ENCODE measurements at places on chromosomes 3 and 15.

DNA sequence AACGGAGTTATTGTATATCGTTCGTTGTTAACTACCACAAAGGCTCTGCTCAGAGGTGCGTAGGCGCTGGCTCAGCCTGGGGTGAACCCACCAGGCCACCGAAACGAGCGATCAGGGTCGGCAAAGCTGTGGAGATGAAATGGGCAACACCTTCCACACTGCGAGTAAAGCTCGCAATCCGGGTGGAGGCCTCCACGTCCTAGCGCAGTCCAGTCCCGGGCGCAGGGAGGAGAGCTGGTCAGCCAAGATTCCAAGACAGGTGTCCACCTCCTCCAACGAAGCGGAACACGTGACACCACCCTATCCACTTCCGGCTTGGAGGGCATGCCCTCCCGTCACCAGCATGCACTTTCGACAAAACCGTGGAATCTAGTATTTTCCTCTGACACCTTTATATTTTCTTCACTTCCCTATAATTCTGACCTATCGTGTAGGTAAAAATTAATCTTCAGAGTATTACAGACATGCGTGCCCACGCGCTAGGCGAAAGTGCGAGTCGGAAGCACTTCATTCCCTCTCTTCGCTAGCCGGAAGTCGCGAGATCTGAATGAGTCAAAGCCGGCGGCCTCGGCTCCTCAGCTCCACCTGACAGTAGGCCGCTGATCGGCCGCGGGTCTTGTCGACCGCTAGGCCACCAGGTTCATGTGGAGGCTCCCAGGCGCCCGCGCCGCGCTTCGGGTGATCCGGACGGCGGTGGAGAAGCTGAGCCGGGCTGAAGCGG, at the start of gene PDE12:
Gene PDE12 (plus strand): TSS at position 537 of the 721 bp plus-strand sequence. CDS start 106 bp downstream, at position 643.
- peak; percentile 90 for DNase-seq

DNA sequence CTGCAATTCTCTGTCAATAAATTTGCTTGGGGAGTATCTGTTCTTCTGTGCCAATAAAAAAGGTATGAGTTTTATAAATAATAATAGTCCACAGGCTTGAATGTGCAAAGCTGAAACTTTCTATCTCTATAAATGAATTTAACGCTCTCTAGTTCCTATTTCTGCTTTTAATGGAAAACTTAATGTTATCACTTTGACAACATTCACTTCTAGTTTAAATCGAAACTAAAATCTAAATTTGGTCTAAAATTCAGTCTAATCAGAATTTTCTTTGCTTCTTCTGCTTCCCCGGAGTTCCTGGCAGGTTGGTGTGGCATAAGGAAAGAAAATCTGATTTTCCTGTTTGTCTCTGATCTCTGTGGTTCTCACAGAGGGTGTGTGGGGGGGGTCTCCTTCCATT, 450.1 kb upstream of the TBL1XR1 start:
- DNase-seq: no peak

DNA sequence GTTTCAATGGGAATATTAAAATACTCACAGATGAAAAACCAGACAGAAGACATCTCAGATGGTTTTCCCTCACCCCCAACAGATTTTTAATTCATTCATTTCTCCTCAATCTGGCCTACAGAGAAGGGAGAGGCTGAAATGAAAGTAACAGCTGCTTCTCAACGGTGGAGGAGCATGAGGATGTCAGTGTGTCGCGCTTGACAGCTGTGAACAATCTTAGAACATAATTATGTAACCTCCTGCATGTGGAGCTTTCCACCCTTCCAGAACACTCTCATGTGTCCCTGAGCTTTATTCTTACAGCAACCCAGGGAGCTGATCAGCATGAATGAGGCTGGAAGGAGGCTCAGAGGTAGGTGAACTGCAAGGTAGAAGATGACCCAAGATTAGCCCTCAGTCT, 52.7 kb downstream of the MB21D2 start:
- DNase-seq: no peak

DNA sequence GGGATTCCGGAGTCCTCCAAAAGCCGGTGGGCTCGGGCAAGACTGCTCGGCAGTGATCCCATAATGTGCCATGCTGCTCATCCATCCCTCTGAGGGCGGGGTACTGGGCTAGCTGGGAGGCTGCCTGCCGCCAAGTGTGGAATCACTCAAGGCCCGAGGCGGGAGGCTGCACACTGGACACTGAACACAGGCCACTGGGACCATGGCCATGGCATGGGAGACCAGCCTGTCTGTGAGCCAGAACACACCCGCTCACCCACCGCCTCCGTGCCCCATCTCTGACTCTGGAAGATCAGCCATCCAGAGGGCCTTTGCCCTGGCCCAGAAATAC, 1.4 kb downstream of the C3orf22 start:
- DNase-seq: no peak

- DNase-seq: peak; percentile 5
Observed at GRCh38 chr3:151864423-151865101, 8.9 kb upstream of the SUCNR1 start.

- DNase-seq: peak; percentile 87
Observed at GRCh38 chr3:34258271-34258998, 460.0 kb downstream of the PDCD6IP start.

DNA sequence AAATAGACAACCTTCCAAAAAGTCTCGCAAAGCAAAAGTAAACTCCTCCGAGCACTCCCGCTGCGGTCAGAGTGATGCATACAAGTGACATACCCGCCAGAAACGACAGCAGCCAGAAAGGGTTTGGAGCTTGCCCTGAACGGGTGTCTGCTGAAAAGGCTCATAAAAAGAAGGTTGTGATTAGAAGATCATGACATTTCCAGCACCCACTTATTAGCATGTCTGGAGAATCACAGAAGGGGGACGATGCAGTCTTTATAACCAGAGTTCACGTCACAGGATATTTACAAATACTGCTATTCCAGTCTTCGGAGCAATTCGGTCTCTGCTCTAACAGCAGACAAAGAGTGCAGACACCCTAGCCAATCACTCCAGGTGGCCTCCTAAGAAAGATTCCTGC, 59.1 kb upstream of the FRMD4B start:
- no peak for DNase-seq

DNA sequence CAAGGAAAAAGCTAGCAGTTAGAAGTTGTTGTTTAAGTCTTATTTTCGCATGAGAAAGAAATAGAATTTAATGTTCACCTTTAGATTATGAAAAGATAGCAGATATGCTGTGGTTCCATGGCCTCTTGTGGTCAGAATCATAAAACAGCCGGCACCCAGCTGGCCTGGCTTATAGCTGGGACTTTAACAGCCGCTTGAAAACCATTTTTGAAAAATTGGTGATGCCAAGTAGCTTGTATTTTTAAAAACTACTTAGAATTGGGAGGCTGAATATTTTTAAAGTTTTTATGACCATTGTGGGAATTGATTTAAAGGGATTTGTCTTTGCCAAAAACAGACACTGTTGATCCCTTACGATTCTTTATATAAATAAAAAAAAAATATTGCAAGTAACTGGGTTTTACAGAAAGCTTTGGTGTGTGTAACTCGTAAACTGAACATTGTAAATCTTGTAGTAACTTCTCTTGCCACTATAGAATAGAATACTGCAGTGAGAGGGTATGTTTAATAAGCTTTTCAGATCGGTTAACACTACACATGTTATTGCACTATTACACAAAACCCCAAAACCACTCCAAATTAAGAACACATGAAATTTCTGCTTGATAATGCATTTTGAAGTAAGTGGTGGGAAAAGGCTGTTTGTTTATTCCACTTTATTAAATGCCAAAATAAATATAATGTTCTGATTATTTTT, 6.6 kb downstream of the ARRDC4 start:
- no peak for DNase-seq

GRCh38 chr3:141439589-141439988, 47.2 kb upstream of the RASA2 start:
- DNase-seq: no peak

DNA sequence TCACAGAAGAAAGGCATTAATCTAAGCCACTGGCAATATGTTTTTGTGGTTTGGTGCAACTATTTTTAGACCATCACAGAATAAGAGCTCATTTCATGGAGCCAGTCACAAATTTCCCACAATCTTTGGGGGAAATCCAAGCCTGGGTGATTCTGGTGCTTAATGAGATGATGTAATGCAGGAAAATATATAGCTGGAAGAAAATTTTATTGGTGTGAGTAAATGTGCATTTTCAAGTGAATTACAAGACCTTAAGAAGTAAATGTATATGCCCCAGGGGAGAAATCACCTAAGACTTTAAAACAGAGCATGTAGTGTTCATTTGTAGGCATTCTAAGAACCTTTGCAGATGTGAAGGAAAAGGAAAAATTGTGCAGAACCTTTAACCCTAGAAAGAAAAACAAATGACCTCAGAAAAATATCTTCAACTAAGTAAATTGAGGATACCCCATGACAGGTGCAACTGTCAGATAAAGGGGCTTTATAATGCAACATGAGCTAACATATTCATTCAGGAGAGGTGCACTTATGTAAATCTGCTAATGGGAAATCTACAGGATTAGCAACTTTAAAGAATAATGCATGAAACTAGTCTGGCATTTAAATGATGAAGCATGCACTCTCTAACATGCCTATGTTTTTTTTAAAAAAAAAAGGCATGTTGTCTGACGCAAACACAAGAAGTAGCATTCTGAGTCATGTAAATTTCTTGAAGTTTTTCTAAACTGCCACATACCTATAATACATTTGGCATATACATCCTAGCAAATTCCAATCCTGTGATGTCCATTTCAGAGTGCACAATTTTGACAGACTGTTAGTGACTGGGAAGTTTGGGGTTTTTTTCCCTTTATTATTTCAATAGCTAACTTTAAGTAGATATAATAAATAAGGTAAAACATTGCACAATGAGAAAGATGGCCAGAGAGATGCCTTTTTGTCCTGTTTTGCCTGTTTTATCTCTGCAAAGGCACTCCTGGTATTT, 105.1 kb downstream of the MEX3B start:
- DNase-seq: peak; percentile 33

GRCh38 chr3:30221619-30222018, 384.8 kb upstream of the TGFBR2 start:
- DNase-seq: no peak

- peak; percentile 41 for DNase-seq
Observed at GRCh38 chr3:85979034-85979433, 1011.9 kb downstream of the VGLL3 start.

GRCh38 chr15:86557018-86557550, 477.4 kb downstream of the AGBL1 start:
- peak; percentile 64 for DNase-seq

GRCh38 chr15:89395996-89396395, 61.4 kb upstream of the POLG start:
- DNase-seq: no peak

- no peak for DNase-seq
Observed at GRCh38 chr3:52190294-52191074, 7.5 kb upstream of the ALAS1 start.

- DNase-seq: peak; percentile 94
Observed at GRCh38 chr3:155714295-155714718, 30.6 kb downstream of the PLCH1 start.

- no peak for DNase-seq
Observed at GRCh38 chr3:89521328-89521727, 413.9 kb downstream of the EPHA3 start.

DNA sequence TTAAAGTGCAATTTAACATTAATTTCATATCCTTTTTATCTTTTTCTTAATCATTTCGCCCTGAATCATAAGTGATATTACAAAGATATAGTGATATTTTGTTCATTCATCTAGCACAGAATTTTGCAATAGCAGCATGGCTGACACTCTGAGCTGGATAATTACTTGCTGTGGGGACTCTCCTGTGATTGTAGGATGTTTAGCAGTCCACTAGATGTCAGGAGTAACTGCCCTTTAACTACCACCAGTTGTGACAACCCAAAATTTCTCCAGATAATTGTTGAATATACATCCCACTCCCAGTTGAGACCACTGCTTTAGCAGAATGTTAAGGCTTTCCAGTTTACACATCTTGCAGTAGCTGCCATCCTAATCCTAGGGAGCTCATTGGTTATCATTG, 196.8 kb upstream of the MBNL1 start:
- DNase-seq: peak; percentile 54

DNA sequence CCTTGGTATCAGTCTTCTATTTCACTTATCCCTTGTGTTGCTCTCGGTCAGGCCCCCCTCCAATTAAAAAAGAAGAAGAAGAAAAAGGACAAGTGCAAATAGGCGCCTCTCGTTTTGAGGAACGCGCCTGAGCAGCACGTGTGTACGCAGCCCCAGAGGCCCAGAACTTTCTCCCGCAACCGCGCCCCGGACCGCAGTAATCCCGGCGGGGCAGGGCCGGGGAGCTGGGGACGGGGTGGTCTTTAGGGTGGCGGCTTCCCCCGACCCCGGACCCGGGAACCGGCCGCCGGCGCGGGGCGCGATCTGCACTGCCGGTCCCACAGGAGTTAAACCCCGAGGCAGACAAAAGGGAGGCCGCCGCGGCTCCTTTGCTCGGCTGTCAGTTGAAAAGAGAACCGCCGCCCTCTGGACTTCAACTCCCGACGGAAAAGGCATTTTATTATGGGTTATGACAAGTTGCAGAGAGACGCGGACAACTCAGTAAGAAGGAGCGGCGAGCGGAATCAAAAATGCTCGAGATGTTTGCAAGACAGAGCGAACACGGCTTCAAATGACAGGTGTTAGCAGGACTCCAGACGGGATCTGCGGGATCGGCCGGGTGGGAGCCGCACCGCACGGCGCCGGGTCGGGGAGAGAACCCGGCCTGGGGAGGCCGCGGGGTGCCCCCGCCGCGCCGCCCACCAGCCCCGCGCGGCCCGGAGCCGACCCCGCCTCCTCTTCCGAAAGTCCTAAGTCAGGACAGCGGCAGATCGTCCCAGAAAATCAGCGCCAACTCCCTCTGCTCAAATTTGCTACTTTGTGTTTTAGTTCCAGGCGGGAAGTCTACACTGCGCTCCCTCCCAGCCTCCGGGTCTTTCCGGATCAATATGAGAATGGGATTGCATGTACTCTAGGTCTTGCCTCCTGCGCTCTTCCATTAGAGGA, 79.0 kb downstream of the NR2F2 start:
- DNase-seq: peak; percentile 9

DNA sequence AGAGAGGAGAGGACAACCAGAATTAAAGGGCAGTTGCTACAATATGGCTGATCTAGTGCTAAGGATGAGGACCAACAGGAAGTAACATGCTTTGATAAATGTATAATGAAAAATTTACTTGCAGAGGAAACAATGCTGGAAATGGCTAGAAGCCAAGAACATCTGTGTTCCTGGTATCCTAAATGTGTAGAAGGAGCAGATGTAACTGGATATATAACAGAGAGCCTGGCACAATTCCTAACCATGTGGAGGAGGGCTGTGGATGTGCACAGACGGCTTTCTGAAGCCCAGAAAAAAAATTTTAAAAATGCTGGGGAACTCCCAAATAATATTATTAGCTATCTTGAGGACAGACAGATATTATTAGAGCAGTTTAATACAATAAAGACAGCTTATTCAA, 159.4 kb upstream of the GBE1 start:
- peak; percentile 85 for DNase-seq

- DNase-seq: no peak
Observed at GRCh38 chr3:12131351-12132090, 27.2 kb downstream of the TIMP4 start.

GRCh38 chr3:70550723-70551319, 238.4 kb upstream of the MDFIC2 start:
- peak; percentile 58 for DNase-seq

GRCh38 chr3:49626101-49626581, 48.0 kb upstream of the APEH start:
- DNase-seq: no peak

GRCh38 chr3:36679384-36680200, 84.8 kb downstream of the DCLK3 start:
- DNase-seq: no peak

GRCh38 chr3:48318713-48319468, 14.6 kb downstream of the SPINK8 start:
- no peak for DNase-seq

Measured in NCI-H69 (cell line).